ENCODE measurements at places on chromosomes 3 and 15. TPM values are rescaled to one million over a fixed set of nuclear protein-coding genes. Genes with fewer than 3 reads are reported as not detected.
A peak's percentile ranks its signal among the peaks of the same experiment; 100 is the strongest.

DNA sequence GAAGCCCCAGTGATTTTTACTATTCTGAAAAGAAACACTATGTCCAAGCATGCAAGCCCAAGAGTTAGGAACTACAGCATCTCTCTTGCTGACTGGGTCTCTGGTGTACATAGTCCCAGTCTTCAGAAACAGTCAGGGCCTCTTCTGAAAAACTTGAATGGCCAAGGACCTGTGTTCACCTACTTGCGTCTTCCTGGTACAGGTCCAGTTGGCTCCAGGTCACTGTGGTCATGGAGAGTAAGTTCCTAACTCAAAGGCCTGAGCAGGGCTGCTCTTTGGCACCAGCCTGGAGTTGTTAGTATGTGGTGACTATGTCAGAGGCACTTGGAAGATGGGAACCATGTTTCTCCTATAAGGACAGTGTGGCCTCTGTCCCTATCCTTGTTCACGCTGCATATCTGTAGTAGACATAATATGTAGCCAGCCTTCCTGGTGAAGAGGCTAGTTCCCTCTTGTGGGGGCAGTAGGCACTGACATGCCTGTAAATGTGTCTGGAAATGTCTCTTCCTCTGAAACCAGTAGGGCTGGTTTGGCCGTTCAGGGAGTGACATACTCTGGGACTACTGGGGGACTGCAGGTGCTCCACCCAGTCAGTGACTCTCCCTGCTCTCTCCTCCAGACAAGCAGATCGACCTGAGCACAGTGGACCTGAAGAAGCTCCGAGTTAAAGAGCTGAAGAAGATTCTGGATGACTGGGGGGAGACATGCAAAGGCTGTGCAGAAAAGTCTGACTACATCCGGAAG, 2.6 kb upstream of the RBM15B start:
- H3K27me3 ChIP-seq = no peaks in the 10 kb centered on the region
- DNase-seq = no peak
- H3K4me3 ChIP-seq = no peak overlapping the region
- H3K36me3 ChIP-seq = peaks cover 43% of the 10 kb centered on the region

- no peak overlapping the region for H3K4me3 ChIP-seq
- H3K36me3 ChIP-seq = no peaks in the 10 kb centered on the region
- no peak for DNase-seq
- H3K27me3 ChIP-seq = no peaks in the 10 kb centered on the region
- H3K4me1 ChIP-seq = no peaks in the 10 kb centered on the region
Observed at GRCh38 chr15:81375461-81375860, 1.4 kb upstream of the TMC3 start.

- no peak for DNase-seq
- H3K4me1 ChIP-seq = no peaks in the 10 kb centered on the region
- no peaks in the 10 kb centered on the region for H3K27me3 ChIP-seq
- no peak overlapping the region for H3K4me3 ChIP-seq
- no peak overlapping the region for H3K27ac ChIP-seq
Observed at GRCh38 chr3:116331380-116331779, 113.9 kb downstream of the LSAMP start.

GRCh38 chr15:28110481-28110881, 11.4 kb upstream of the OCA2 start:
- peaks cover 47% of the 10 kb centered on the region for H3K36me3 ChIP-seq
- peaks cover 10% of the 10 kb centered on the region for H3K27me3 ChIP-seq
- no peak overlapping the region for H3K27ac ChIP-seq
- DNase-seq = no peak

DNA sequence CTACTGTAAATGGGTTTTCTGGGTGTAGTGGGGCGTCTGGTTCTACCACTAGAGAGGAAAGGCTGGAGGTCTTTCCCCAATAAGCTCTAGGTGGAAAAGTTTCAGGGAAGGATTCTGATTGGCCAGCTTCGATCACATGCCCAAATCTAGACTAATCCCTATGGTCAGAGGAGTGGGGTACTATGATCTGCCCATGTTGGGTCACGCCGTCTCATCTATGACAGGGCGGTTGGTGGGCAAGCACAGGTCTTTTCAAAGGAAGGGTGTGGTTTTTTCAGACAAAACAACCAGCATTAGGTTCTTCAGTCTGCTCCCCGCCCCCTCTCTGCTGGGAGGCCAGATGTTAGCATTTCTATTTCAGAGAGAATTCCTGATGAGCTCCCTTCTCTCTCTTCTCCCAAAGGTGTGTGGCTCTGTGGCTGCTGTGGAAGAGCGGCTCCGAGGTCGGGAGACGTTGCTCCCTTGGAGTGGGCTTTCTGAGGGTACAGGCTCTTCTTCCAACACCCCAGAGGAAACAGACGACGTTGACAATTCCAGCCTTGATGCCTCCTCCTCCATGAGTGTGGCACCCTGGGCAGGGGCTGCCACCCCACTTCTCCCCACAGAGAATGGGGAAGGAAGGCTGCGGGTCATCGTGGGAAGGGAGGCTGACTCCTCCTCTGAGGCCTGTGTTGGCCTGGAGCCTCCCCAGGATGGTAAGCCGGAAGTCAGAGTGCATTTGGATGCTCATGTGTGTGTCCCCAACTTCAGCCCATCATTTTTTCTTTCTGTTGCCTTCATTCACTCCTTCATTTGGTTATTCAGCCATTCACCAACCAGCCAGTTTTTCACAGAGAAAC, 9.7 kb upstream of the TATDN2 start:
- no peaks in the 10 kb centered on the region for H3K36me3 ChIP-seq
- no peaks in the 10 kb centered on the region for H3K27me3 ChIP-seq

GRCh38 chr15:54312528-54312927, 334.3 kb downstream of the UNC13C start:
- H3K4me1 ChIP-seq = no peaks in the 10 kb centered on the region
- no peaks in the 10 kb centered on the region for H3K36me3 ChIP-seq
- no peak overlapping the region for H3K4me3 ChIP-seq
- DNase-seq = no peak

- no peak for DNase-seq
- no peaks in the 10 kb centered on the region for H3K4me1 ChIP-seq
- no peaks in the 10 kb centered on the region for H3K27me3 ChIP-seq
- no peaks in the 10 kb centered on the region for H3K36me3 ChIP-seq
- H3K4me3 ChIP-seq = no peak overlapping the region
Observed at GRCh38 chr3:29215948-29216347, 64.9 kb upstream of the RBMS3 start.

DNA sequence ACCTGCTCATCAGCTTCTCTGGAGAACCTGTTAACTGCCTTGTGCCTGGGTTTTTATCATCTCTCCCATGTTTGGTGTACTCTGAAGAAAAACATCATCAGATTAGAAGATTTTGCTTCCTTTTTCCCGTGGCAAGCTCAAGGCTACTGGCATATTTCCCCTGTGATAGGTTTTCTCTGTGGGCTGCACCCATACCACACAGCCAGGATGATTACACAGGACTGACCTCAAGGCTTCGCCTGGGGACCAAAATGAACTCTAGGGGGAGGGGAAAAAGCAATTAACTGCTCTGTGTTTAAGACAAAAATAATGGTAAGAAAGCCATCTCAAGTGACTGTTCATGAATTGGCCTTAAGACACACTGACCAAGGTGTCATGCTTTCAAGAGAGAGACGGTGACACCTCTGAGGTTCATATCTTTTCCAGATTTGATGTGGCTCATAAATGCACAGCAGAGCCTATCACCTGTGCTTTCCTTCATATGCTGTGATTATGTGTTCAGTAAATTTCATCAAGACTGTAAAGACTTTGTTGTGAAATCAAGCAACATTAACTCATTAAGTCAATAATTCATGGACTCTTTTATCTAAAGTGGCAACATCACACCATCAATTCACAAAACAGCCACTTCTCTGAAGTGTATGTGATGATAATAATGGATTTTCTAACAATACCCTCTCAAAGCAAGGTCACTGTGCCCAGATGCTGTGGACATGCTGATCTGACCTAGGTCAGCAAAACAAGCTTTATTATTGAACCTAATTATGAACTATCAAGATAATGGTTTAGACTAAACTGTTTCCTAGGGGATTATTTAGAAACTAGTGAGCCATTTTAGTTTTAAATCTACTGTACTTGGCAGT, 427.9 kb downstream of the WDR72 start:
- DNase-seq = no peak
- H3K36me3 ChIP-seq = no peaks in the 10 kb centered on the region
- no peaks in the 10 kb centered on the region for H3K27me3 ChIP-seq
- no peak overlapping the region for H3K27ac ChIP-seq

- peaks cover 85% of the 10 kb centered on the region for H3K4me1 ChIP-seq
- no peak overlapping the region for H3K4me3 ChIP-seq
- peaks cover 5% of the 10 kb centered on the region for H3K36me3 ChIP-seq
- peak overlapping the region; percentile 51 for H3K27ac ChIP-seq
- no peak for DNase-seq
Observed at GRCh38 chr3:63968612-63969350, 54.5 kb downstream of the PSMD6 start.

- H3K27me3 ChIP-seq = peaks cover 49% of the 10 kb centered on the region
- no peak overlapping the region for H3K4me3 ChIP-seq
- DNase-seq = no peak
- H3K4me1 ChIP-seq = no peaks in the 10 kb centered on the region
- H3K27ac ChIP-seq = no peak overlapping the region
Observed at GRCh38 chr15:60021589-60022378, 17.7 kb downstream of the FOXB1 start.

GRCh38 chr15:72887376-72887775, 103.8 kb upstream of the ADPGK start:
- no peaks in the 10 kb centered on the region for H3K36me3 ChIP-seq
- peaks cover 5% of the 10 kb centered on the region for H3K4me1 ChIP-seq
- H3K27ac ChIP-seq = no peak overlapping the region
- no peaks in the 10 kb centered on the region for H3K27me3 ChIP-seq
- no peak for DNase-seq
- no peak overlapping the region for H3K4me3 ChIP-seq

DNA sequence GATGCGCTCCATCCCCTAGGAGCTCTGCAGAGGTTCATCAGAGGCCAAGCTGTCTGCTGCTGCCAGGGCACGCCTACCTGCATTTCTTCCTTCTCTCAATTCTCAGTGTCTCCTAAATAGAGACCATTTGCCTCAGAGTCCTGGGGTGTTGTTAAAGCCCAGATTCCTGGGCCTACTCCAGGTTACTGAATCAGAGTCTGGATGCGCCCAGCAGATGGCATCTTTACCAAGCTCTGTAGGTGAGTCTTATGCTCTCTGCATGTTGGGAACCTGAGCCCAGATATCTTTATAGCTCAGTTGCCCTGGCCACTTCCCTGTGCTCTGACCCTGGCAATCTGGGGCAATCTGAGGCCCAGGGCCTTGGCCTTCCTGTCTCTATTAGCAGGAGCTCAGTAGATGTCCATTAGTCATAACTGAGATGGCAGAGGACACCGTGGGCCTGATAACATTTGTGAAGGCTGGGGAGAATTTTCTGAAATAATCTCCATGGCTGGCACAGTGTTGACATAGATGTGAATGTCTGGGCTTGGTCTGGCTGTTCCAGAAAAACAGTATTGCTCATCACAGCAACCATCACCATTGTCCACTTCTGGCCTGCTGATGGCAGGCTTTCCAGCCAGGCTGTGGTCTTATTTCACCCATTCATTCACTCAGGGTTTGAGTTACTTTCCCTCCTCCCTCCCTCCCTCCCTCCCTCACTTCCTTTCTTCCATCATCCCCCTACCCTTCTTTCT, 13.3 kb upstream of the RBP1 start:
- DNase-seq = no peak
- H3K36me3 ChIP-seq = no peaks in the 10 kb centered on the region
- no peaks in the 10 kb centered on the region for H3K27me3 ChIP-seq
- H3K4me1 ChIP-seq = no peaks in the 10 kb centered on the region

DNA sequence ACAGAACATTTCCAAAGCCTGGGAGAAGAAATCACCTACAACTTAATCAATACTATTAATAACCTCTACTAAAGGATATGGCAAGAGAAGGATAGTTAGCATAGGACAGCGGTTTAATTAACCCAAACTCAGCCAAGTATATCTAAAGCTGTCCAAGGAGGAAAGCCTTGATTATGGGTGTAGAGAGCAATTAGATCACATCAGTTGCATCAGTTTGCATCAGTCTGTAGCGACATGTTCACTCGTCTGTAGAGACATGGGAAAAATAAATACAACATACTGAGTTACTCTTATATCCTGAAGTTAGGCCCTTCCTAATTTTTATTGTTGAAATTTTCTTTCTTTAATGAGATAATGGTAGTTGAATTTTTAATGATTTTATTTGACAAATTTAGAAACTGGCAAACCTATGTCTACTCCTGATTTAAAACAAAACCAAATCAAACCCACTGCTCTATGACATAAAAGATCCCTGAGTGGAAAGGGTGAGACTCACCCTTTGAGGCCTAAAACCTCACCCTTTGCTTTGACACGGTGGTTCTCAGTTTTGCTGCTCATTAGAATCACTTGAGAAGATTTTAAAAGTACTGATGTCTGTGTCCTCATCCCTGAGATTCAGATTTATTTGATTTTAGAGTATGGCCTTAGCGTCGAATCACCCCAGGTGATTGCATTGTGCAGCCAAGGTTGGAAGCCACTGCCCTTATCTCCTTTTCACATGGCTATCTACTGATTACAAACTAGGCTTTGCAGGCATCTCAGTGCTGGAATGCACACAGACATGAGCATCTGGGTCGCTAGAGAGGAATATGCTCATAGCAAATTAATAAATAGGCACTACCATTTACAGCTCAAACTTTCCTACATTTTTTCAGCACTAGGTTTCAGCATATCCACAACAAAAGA, 2.8 kb upstream of the CLRN1 start:
- H3K36me3 ChIP-seq = no peaks in the 10 kb centered on the region
- no peak for DNase-seq
- no peaks in the 10 kb centered on the region for H3K27me3 ChIP-seq
- no peaks in the 10 kb centered on the region for H3K4me1 ChIP-seq
- no peak overlapping the region for H3K27ac ChIP-seq

The COL6A5 gene
- not detected for total RNA-seq

The ROBO2 gene
- 0.05 TPM for total RNA-seq

The CLSTN2 gene
- 7.5 TPM for total RNA-seq

The UNC13C gene
- total RNA-seq = 0.16 TPM

The WDR93 gene
- not detected for total RNA-seq

The ATP13A5 gene
- not detected for total RNA-seq

The CPNE4 gene
- 6.6 TPM for total RNA-seq

The UBXN7 gene
- total RNA-seq = 25.8 TPM

Measured in heart left ventricle (tissue), 16 donors.